ENCODE measurements at places on chromosomes 3 and 15.

DNA sequence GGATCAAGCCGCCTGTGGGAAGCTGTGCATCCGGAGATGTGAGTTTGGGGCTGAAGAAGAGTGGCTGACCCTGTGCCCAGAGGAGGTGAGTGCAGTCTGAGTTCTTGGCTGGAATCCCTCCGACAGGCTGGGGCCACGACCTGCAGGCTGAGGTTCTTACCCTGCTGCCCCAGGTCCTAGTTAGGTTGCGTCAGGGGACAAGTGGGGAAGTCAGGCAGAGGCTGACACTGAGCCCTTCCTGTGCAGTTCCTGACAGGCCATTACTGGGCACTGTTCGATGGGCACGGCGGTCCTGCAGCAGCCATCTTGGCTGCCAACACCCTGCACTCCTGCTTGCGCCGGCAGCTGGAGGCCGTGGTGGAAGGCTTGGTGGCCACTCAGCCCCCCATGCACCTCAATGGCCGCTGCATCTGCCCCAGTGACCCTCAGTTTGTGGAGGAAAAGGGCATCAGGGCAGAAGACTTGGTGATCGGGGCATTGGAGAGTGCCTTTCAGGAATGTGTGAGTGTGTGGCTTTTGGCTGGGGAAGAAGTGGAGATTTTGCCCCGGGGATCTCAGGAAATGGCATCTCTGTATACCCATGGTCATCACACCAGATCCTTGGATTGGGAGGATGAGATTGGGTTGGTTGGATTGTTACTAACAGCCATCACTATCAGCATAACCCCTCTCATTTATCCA lies 1.3 kb downstream of the PPM1M start:
- DNase-seq, result no peak

- no peak for DNase-seq
Observed at GRCh38 chr3:13894807-13895154, 14.9 kb upstream of the WNT7A start.

- no peak for DNase-seq
Observed at GRCh38 chr15:70528270-70528706, 235.1 kb downstream of the UACA start.

DNA sequence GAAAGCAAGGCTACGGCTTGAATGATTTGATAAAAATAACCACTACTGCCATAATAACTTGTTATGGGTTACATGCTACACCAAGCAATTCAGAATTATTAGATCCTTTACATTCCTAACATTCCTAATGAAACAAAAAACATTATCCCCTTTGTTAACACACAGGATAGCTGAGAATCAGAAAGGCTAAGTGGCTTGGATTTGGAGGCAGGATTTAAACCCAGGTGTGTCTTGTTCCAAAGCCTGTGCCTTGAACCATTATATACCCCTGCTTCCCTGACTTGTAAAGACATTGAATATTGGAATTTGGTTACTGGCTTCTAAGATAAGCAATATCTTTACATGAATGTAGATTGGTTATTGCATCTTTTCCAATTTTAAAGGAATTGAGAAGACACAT lies 417.1 kb upstream of the GOLIM4 start:
- no peak for DNase-seq

- DNase-seq, result no peak
Observed at GRCh38 chr3:64586952-64587351, 100.8 kb downstream of the ADAMTS9 start.

Data from left renal pelvis (tissue), 4 donors.